ENCODE measurements at places on chromosomes 1 and 21.

DNA sequence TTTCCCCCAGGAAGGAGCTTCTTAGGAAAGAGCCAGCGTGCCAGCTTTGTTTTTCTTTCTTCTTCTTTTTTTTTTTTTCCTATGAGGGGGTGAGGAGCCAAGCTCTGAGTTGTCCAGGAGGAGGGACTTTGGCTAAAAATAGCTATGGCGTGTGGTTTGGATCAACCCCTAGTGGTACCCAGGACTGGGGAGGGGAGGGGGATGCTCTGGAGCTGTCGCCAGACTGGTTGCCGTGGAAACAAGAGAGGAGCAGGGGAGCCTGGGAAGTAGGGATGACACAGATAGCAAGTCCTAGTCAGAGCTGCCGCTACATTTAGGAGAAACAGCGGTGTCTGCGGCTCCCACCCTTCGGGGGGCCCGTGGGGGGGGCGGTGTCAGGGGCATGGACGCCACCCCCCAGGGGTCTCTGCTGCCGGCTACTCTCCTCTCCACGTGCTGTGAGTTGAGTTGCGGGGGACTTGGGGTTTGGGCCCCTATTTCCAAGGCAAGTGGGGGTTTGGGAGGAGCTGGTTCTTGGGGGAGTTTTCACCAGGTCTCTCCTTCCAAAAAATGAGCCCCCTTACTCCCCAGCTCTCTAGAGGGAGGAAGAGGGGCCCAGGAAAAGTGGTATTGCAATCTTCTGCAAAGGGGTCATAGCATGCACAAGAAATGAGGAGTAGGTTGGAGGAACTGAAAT lies at the start of gene KCNJ9:
Gene KCNJ9 (plus strand): TSS at position 278 of the 676 bp plus-strand sequence. CDS start 2,493 bp downstream, outside the sequence.
- DNase-seq, result no peak

DNA sequence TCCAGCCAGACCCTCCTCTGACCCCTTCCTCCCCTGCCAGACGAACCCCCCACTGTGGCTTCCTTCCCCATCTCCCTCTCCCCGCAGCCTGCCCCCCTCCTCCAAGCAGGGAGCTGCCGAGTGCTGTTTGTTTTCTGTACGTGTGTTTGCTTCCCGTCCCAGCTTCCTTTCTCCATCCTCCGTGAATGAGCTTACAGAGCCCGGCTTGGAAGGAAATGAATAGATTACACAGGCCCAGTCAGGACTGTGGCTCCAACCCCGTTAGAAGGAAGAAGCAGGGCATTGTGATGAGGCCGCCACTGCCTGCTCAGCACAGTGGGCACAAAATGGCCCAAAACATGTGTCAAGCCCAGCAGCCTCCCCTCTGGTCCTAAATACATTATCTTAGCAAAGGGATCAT lies 123.2 kb downstream of the IGSF21 start:
- no peak for DNase-seq

DNA sequence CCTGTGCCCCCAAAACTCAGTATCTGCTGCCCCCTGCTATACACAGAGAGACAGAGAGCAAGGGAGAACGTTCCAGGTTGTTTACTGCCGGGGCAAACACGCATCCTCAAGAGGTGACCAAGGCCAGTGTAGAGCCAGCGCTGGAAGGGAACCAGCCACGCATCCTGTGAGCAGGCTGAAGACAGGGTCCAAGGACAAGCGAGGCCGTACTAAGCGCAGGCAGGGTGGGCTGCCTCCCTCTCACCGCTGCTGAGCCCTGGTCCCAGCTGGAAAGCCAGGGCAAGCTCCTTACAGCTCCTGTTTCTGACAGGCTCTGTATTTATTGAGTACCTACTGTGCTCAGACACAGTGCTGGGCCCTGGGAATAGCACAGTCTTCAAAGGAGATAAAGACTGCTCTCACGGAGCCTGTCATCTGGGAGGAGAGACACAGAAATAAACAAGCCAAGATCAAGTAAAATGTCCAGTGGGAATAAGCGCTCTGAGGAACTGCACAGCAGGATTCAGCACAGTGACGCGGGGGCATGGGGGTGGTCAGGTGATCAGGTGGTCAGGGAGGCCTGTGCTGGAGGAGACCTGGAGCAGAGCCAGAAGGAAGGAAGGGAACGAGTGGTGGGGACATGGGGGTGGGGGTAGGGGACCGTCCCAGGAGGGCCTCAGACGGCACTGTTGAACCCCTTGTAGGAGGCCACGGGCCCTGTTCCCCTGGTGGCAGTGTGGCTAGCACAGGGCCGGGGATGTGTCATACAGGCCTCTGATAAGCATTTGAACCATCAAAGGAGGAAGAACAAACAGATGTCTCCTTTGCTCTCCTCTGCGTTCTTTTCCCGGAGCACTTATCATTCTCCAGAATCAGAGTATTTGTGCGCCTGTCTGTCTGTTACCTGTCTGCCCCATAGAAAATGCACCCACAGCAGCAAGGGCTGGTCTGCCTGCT lies 37.8 kb upstream of the EFHD2 start:
- no peak for DNase-seq

DNA sequence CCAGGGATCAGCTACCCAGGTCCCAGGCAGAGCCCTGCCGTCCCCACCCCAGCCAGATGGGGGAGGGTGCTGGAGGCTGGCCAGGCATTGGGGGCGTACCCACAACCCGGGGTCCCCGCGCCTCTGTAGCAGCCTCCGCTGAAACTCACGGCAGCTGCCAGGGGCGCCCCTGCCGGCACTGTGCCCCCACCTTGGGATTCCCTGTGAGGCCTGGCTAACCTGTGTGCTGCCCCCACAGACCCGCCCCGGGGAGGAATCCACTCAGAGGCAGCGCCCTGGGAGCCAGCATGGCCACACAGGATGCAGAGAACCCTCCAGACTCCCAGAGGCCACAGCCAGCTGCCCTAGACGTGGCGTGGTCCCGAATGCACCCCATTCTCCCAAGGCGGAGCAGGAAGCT lies 3.8 kb downstream of the DVL1 start:
- DNase-seq, result no peak

DNA sequence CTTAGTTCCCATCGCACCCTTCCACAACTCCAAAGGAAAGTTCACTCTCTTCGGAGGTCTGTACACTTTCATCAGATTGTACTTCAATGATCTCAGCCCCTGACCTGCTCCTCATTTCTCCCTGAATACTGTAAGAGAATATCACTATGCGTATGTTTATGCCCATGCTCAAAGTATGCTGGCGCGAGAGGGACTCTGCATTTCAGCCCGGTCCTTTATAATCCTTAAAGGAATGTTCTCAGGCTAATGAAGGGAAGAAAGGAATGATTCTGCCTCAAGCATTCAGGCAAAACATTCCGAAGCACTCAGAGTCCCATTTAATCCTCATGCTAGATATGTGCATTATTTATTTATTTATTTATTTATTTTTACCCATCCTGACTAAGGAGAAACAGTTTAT lies 76.8 kb downstream of the PLD5 start:
- DNase-seq, result no peak

DNA sequence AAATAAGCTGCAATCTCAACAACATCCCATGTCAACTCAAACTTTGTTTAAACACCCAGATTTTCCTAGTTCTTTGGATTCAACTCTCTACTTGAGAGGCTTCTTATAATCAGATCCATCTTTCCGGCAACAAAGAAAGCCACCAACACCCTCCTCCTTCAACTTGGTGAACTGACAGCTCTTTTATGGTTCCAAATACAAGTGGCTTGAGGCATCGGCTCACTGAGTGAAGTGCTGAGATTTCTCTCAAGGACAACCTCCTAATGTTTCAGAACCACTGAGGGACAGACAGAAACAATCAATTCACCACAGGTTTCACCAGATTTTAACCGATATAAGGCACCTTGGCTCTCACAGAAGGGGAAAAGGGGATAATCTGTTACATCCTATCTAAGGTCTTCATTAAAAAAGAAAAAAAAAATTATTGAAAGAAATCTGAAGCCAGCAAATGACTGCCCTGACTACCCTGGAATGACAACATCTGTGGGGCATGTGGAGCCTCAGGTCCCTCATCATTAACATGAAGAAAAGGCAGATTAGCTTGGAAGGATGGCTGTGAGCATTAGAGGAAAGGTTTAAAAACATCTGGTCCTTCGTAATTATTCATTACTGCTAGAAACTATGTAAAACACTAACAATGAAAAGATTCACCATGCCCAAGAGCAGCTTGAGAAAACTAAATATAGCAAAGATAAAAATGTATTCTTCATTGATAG lies 50.9 kb downstream of the PTPN14 start:
- DNase-seq, result no peak

GRCh38 chr21:44930543-44930981 lies 9.3 kb upstream of the SLX9 start:
- DNase-seq, result no peak

DNA sequence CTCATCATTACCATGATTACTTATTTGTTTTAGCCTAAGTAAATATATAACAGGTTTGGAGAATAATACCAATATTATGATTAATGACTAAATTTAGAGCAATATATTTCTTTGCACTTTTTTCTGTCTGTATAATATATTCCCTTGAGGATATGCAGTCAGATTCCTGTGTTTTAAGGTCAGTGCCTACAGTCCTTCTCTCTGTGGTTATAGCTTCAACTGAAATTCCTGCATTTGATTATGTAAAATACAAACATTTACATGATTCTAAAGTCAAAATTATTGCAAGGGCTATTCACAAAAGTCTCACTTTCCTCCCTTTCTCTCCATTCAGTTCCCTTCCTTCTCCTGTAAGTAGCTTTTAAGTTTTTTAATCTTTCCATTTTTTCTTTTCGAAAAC lies 142.9 kb upstream of the COL6A1 start:
- DNase-seq, result no peak

DNA sequence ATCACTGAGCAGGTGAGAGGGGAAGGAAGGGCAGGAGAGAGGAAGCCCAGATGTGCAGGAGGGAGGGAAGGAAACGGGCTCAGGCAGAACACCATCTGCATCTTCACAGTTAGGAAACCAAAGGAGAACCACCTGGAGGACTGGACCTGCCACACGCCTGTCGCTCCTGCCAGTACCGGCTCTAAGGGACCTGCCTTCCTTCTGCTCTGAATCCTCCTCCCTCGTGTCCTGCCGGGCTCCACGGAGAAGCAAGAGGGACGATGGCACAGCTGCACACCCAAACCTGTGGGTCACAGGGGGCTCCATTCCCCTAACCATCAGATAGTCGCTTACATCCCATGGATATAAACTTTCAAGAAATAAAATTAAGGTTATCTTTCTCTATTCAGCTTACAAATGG lies 56.1 kb downstream of the TOR1AIP2 start:
- no peak for DNase-seq

DNA sequence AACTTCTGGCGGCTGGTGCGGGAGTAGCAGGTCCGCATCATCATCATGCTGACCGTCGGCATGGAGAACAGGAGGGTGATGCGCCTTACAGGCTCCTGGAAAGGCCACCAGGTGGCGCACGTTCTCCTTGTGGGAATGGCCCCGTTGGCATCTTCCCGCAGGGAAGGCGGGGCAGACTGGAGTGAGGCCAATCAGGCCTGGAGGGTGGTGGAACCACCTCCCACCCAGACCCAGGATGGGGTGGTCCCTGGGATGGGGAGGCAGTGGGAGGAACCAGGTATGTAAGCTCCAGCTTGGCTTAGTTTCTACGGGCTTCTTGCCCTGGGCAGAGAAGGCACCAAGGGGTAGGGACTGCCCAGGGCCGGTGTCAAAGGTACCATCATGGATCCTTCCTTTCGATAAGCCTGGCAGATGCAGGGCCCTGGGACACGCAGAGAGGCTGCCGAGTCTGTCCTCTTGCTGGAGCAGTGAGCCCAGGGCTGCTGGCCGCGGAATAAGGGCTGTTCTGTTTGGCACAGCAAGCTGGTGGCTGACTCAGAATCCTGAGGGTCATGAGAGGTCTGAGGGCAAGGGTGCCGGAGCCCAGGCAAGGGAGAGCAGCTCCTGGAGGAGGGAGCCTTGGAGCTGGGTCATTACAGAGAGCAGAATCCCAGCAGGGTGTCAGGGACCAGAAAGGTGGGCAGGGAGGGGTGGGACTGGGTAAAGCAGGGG lies 8.7 kb upstream of the LGR6 start:
- DNase-seq, result peak; percentile 91

GRCh38 chr1:112633628-112634027 lies 14.0 kb downstream of the CAPZA1 start:
- no peak for DNase-seq

- DNase-seq, result no peak
These were observed 9.9 kb downstream of the ARHGEF10L start for GRCh38 chr1:17549384-17549783.

Measured in HEK293T (cell line).